ENCODE measurements at places on chromosomes 7 and 10.
A peak's percentile ranks its signal among the peaks of the same experiment; 100 is the strongest.

DNA sequence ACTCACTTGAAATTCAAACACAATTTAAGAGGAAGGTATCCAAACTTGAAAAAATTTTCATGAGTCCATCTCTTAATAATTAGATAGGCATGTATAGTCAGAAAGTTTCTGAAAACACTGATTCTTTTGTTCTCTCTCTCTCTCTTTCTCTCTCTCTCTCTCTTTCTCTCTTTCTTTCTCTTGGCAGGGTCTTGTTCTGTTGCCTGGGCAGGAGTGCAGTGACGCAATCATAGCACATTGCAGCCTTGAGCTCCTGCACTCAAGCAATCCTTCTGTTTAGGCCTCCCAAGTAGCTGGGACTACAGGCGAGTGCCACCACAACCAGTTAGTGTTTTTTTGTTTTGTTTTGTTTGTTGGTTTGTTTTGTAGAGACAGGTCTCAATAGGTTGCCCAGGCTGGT, 59.3 kb downstream of the PRTFDC1 start:
- DNase-seq = no peak

- no peak for DNase-seq
Observed at GRCh38 chr10:25641595-25641994, 292.4 kb upstream of the MYO3A start.

- peak; percentile 77 for DNase-seq
Observed at GRCh38 chr7:158829021-158829341, 328 bp downstream of the ESYT2 start.

GRCh38 chr7:94314413-94315410, 80.0 kb upstream of the COL1A2 start:
- no peak for DNase-seq

- DNase-seq = no peak
Observed at GRCh38 chr7:133804127-133804526, 323.0 kb upstream of the LRGUK start.

DNA sequence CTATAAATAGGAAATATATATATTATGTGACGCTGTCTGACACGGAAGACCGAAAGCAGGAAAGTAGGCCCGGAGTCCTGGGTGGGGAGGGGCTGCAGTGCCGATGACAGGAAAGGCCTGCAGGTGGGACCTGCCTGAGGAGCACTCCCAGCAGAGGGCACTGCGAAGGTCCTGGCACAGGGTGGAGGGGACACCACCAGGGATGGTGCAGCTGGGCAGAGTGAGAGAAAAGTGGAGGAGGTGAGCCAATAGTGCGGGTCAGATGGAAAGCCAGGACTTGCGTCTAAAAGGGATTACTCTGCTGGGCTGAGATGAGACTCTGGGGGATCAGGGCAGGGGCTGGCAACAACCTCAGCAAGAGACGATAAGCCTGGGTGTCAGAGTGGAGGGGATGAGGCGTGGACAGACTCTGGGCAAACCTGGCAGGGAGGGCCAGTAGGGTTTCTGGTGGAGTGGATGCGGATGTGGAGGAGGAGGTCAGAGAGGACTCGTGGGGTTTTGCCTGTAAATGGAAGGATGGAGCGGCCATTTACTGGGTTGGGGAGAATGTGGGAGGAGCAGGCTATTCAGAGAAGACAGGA, 118.2 kb upstream of the ZNF746 start:
- DNase-seq = no peak

- no peak for DNase-seq
Observed at GRCh38 chr7:94612661-94613060, 43.3 kb downstream of the SGCE start.

GRCh38 chr10:108411206-108411605, 1246.7 kb upstream of the SORCS1 start:
- DNase-seq = no peak

DNA sequence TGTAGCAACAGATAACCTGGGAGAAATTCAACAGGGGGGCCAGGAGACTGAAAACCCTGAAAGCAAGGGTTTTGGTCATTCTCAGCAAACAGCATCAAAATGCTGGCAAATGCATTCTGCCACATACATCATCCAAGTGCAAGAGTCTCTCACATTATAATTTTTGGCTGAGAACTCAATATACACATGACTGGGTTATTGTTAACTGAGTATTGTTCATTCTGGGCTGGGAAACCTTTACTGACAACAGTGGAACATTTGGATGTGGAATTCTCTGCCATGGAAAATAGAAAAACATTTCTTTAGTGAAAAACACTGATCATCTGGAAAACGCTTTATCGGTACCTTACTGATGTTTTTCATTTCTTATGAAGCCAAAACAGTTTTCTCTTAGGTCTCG, 73.1 kb upstream of the MET start:
- no peak for DNase-seq

DNA sequence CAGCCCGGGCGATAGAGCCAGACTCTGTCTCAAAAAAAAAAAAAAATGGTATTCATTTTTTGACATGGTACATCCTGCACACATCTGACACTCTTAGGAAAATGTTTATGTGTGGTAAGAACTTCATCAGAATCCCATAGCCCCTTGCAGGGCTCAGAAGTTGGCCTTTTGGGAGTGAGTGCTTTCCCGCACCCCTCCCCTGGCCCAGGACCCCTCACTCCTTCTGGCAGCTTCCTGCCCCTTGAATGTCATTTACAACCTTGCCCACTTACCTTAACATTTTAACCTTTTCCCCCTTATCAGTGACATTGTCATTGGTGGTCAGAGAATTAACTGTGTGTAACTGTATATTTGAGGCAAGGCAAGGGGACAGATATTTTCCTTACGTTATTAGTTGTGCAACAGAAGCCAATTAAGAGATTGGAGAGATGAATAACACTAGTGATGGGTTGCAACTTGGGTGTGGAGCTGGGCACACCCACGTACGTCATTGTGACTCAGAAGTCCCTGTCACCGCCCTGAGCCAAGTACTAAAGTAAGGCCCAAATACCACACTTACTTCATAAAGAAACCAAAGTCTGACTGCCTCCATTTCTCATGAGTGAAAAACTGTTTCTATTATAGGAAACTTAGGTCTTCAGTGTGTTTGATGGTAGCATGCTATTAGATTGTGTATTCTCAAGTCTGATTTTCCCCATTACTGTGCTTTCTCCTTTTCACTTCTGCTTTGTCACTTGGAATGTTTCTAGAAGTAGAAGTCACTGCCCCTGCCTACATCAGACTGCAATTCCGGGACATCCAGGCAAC, 31.6 kb downstream of the OGDH start:
- DNase-seq = peak; percentile 86

DNA sequence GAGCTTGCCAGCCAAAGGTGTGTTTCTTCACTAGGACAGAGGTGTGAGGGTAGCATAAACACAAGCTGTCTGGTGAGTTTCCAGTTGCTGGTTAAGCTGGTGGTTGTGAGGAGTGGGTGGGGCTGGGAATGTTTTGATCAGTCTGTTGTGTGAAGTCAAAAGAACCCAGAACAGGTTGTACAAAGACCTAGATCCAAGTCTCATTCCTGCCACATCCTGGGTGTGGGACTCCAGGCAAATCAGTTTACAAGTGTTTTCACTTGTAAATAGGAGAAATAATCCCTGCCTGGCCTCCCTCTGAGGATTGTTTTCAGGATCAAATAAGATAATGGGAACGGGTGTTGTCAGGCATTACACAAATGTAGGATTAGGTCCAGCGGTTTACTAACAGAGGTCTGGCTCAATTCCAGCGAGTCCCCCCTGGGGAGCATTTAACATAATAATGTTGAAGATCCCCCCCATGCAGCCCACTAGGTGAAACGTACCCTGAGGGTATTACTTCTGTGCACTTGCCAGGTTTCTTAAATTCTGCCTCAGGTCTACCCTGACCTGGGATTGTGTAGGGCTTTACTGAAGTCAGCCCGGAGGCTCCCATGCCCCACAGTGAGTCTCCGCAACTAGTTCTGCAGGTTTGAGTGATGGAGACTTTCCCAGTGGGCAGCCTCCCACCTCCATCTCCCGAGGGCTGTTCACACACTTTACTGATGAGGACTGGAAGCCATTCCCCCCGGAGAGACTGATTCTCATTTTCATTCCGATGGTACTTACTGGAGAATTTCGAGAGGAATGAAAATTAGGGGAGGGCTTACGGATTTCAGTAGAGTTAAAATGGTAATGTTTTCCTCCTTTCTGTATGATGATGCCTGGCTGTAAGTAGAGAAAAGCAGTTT, 2.7 kb upstream of the FRAT2 start:
- DNase-seq = no peak

- no peak for DNase-seq
Observed at GRCh38 chr7:80253237-80253636, 118.6 kb downstream of the GNAI1 start.

GRCh38 chr7:1917221-1918062, 247.4 kb downstream of the ELFN1 start:
- no peak for DNase-seq

DNA sequence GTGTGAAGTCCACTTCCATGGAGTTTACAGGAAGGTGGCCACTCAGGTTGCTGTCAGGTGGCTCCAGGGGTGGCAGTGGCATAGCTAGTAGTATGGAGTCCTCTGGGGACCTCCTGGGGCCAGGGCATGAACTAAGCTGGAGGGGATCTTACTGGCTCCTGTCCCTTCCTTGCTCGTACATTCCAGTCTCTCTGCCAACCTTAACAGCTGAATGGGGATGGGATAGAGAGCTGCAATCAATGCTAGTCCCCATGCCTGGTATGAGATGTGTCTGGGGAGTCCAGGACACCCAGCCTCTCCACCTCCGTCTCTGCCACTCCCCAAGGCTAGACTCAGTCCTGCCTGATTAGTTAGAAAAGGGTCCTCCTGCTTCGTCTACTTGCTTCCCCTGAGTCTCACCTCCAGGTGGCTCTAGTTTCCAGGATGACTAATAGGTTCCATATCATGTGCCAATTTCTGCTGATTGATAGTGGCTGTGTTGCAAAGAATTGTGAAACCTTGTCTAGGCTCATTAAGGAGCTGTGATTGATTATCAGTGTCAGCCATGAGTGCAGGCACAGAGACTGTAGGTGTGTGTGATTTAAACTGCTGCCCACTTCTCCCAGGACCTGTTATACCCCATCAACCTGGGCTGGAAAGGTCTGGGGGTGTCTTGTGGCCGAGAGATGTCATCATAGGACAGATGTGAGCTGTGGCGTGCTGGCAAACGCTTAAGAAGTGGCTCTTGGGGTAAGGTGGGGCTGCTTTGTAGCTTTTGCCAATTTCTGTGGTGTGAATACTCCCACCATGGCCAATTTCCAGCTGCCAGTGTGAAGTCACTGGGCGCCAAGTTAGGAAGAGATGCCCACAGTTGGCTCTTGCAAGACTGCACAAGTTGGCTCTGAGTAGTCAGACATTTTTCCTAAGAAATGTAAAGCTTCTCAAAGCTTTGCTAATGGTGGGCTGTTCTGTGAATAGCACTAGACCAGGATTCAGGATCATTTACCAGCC, 59.8 kb downstream of the COL13A1 start:
- peak; percentile 67 for DNase-seq

- no peak for DNase-seq
Observed at GRCh38 chr7:95553939-95554338, 42.4 kb downstream of the PDK4 start.

DNA sequence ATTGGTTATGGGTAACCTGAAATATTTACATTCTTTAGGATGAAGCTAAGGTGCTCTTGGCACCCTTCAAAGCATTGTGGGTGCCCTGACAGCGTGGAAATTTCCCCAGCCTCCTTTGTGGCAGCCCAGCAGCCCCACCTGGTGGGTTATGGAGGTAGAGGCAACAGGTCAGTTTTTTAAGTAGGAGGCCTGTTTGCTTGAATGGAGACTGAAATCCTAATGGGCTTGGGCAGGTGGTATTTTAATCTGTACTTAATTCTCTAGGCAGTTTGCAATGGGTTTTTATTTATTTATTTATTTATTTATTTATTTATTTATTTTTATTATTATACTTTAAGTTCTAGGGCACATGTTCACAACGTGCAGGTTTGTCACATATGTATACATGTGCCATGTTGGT, 139.4 kb downstream of the EPC1 start:
- DNase-seq = peak; percentile 54

DNA sequence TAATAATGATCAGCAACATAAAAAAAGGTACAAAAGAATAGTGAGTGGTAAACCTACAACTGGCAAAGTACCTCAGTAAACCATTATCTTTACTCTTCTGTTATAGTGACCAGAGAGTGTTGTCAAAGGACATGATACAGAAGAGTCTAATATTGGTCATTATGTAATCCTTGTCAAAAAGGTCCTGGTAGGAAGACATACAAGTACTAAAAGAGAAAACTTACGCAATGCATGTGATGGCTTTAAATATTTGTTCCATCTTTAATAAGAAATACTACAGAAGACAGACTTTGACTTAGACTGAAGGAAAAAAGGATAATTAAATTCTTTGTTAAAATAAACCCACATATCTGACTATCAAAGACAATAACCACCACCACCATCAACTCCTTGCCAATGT, 6.5 kb downstream of the DOCK4 start:
- DNase-seq = no peak

- peak; percentile 20 for DNase-seq
Observed at GRCh38 chr7:71735961-71736556, 604.1 kb downstream of the GALNT17 start.
